Cortex of kidney (tissue), 1 donor: ENCODE measurements at places on chromosomes 5 and 9.

DNA sequence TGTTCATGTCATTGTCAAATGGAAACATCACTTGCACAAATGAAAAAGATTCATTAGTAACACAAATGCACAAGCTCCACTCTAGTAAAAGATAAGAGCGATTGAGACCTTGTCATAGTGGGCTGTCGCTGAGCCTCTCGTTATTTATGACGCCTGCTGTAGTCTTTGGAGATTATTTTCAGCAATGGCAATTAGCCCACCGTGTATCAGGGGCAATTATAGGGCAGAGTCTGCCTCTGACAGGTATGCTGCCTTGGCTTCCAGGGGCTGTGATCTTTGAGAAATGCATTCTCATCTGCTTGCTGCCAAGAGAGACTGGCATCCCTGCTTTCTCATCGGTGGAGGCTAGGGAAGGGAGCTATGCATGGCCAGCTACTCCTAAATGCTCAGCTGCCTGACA lies 426.8 kb upstream of the CLINT1 start:
- no peak for DNase-seq

DNA sequence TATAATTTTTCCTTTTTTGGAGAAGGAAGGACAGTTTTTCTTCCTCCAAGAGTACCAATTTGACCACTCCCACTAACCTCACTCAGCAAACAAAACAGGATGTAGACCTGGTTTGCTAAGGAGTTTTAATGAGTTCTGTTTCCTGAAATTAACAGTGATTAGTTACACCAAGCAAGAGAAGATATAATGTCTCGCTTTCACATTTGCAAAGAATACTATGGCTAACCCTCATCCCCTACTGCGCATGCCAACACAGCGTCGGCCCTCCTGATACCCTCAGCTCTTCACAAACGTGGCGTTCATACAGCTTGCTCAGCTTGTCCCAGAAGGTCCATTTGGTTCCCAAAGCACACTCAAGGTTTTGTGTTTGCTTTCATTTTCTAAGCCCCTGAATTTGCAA lies 41.9 kb upstream of the IPPK start:
- DNase-seq = no peak

- no peak for DNase-seq
Measured at GRCh38 chr9:136568288-136569081, 22.6 kb upstream of the NOTCH1 start.

DNA sequence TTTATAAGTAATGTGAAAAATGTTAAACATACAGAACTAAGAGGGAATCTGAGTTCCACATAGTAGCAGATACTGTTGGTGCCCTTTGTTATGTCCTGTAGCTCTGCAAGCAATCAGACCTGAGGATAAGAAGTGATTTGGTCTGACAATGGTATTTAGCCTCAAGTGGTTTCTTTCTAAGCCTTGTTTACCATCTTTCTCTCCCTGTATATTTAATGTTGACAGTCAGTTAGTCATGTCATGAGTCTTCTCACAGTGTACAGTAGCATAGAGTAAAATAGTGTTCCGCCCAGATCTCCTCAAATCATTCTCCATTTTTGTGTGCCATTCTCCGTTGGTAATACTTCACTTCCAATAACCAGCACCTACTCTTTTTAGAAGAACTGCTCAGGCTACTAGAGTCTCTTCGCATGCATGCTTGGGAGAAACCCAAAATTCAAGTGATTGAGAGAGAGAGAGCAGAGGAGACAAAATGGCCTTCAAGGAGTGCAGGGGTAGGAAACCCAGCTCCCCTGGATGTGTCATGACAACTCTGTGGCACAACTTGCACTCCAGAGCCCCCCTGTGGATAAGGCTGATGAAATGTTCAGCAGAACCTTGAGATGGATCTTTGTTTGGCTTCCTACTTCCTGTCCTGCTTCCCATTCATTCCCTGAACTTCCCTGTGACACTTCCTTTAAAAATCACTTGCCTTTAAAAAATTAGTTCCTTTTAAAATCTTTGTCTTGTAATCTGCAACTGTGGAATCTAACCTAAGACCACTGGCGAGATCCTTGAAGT lies 129.2 kb upstream of the FST start:
- no peak for DNase-seq

- DNase-seq = no peak
Measured at GRCh38 chr9:976258-976942, at the start of gene DMRT3. TSS of gene DMRT3 (plus strand) at chr9:976655. CDS start at chr9:977002, 347 bp downstream.

- DNase-seq = no peak
Measured at GRCh38 chr5:159402311-159402710, 72.0 kb upstream of the IL12B start.

DNA sequence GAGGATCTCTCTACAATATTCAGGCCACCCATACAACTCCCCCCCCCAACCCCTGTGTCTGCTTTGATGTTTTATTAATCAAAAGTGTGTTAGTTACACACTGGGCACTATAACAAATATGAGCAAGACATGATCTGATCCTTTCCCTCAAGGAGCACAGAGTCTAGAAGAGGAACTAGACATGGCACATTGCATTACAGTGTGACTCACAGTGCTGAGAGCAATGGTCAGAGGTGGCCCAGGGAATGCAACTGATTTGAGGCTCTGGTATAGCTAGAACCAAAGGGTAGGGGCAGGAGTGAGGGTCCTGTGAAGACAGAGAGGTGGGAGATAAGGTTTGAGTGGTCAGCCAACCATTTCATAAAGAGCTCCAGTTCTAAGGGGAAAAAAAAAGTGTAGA lies 539.2 kb downstream of the ACTL7B start:
- no peak for DNase-seq

- DNase-seq = no peak
Measured at GRCh38 chr5:142322747-142323479, 1.9 kb downstream of the SPRY4 start.

- DNase-seq = no peak
Measured at GRCh38 chr5:163874431-163874830, 369.0 kb downstream of the MAT2B start.

DNA sequence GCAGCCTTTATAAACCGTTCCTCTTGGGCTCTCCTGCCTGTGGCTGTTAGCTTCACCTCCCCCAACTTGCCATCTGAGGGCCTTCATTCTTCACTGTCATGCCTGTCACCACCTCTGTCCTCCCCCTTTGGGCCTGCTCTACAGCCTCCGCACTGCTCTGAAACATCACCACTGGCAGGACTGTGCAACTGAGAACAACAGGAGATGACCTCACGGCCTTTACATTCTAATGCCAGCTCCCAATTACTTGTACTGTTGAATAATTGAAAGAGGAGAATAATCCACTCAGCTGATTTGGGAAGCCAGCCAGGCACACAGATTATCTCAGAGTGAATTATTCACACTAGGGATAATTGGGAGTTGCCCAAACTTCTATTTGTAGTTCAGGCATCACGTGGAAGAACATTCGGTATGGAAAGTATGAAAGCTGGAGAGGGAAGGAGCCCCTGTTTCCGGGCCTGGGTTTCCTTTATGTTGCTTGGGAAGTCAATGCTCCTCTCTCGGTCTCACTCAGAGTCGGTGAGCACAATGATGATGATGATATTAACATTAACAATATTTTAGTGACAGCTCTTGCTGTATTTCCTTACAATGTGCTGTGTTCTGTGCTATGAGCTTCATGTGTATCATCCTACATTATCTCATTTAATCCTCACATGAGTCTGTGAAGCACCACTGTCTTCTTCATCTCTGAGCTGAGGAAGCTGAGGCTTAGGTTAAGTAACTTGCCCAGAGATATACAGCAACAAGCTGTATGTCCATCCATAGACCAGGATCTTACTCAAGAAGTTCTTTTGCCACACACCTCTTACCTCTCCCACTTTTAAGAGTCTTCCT lies 99.3 kb upstream of the LRRTM2 start:
- DNase-seq = no peak

DNA sequence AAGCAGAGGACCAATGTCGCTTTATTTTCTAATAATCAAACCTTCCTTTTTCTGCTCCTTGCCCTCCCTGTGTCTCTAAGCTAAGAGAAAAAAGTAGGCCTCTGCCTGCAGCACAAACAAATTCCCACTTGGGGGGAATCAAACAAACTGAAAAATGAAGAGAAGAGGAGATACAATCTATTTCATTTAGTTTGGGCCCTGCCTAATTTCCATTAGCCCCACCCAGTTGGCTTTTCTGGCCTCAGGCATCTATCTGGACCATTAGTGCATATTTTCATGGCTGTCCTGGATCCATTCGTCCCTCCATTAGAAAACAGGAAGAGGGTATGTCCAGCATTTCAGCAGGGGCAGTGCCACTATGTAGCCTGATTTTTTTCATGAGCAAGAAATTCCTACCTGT lies 72.9 kb downstream of the EBF1 start:
- DNase-seq = no peak

DNA sequence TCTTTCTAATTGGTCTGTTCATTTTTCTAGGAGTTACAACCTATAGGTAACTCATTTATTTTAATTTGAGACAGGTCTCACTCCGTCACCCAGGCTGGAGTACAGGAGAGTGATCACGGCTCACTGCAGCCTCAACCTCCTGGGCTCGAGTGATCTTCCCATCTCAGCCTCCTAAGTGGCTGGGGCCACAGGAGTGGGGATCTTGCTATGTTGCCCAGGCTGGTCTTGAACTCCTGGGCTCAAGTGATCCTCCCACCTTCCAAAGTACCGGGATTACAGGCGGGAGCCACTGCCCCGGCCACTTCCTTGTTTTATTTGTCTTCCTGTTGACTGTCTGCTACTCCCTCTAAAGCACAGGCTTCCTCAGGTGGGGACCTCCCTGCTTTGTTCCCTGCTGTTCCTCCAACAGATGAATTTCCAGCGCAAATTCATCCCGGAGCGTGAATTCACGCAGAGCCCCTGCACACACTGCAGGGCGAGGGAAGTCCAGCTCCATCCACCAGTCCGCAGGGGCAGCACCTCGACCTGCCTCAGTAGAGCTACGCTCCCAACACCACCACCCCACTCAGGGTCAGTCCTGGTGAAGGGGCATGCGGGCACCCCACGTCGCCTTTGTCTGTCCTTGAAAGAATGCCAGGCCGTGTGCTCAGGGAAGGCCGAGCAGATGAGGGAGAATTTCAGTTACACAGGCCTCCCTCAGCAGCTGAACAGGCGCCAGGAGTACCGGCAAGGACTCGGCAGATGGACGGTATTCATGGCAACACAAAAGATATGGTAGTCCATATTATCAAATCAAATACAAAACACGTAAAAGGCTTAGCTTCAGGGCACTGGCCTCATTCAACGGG lies 6.3 kb downstream of the QSOX2 start:
- no peak for DNase-seq

DNA sequence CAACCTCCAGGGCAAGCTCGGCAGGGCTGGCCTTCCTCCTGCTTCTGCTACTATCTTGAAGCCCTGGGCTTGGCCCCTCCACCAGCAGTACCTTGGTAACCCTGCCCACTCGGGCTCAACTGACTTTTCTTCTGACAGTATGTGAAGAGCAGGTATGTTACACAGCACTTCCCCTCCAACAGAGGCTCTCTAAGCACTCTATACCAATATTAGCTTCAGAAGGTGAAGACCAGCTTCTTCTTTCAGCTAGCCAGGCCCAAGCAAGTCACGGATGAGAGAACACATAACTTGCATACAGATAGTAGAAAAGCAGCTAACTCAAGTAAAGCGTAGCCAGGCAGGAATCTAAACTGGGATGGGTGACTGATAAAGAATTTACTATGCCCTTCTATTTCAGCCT lies 64.3 kb downstream of the FEM1C start:
- no peak for DNase-seq

DNA sequence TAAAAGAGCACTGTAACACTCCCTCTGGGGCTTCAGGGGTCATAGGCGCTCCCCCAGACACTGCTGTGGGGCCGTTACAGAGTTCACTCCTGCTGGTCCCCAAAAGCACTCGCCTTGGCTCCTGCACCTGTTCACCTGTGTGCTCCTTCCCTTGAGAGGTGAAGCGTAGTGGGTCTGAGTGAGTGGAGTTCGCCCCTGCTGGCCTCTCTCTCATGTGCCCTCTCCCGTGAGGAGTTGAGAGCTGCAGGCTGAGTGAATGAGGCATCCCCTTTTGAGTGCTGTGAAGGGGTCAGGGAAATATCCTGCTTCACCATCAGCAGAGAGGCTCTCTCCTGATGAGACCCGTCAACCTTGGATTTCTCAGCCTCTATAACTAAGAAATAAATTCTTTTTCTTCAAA lies 134.6 kb upstream of the TUT7 start:
- DNase-seq = no peak

- DNase-seq = no peak
Measured at GRCh38 chr9:5326893-5327548, 12.7 kb downstream of the RLN1 start.

- DNase-seq = no peak
Measured at GRCh38 chr9:73810585-73811215, 659.0 kb downstream of the ANXA1 start.
